ENCODE measurements at places on chromosomes 5 and 9.

GRCh38 chr5:139897342-139897741, 101.7 kb downstream of the PSD2 start:
- DNase-seq: no peak

DNA sequence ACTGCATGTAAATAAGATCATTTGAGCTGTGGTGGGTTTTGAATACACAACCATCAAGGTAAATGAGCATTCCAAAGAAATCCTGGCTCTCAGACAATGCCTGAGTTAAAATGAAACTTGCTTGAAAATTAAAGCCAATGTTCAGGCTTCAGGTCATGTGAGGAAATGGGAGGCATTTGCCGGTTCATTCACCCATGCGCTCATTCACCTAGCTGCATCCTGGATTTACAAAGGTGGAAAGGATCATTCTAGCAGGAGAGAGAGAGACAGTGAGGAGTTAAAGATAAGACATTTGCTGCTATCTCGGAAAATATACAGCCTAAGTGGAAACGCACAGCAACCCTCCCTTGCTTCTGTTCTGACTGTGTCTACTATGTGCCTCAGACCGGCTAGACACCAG, 143.8 kb upstream of the KLF4 start:
- no peak for DNase-seq

- no peak for DNase-seq
These were observed 568.5 kb upstream of the RIOK2 start for GRCh38 chr5:97751540-97751939.

GRCh38 chr5:174759091-174759490, 34.7 kb downstream of the MSX2 start:
- no peak for DNase-seq

DNA sequence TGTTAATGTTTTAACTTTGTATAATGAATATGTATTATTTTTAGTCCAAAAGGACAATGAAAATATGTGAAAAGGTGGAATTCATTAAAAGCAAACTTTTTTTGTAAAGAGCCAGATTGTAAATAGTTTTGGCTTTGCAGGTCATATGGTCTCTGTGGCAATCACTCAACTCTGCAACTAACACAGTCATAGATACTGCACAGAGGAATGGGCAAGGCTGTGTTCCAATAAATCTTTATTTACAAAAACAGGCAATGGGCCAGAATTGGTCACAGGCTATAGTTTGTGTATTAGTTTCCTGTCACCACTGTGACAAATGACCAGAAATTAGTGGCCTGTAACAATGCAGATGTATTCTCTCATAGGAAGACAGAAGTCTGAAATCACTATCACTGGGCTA, 125.4 kb upstream of the PTCH1 start:
- no peak for DNase-seq

DNA sequence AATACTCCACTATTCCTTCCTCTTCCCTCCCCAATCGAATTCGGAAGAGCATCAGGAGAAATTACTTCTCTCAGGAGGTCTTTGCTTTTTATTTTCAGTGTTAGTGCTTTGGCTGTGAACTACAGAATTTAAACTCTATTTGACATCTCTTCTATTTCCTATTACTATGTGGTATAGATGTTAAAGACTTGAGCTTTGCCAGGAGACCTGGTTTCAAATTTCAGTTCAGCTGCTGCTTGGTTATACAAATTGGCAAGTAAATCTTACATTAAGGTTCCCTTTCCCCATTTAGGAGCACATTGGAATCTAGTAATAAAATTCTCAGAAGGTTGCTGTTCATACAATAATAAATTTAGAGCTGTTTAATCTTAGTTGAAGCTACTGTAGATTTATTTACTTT, 13.1 kb downstream of the UHRF2 start:
- no peak for DNase-seq

- DNase-seq: no peak
These were observed 72.2 kb upstream of the BARHL1 start for GRCh38 chr9:132509928-132510874.

GRCh38 chr5:80382488-80382887, 25.4 kb upstream of the ZFYVE16 start:
- DNase-seq: no peak

DNA sequence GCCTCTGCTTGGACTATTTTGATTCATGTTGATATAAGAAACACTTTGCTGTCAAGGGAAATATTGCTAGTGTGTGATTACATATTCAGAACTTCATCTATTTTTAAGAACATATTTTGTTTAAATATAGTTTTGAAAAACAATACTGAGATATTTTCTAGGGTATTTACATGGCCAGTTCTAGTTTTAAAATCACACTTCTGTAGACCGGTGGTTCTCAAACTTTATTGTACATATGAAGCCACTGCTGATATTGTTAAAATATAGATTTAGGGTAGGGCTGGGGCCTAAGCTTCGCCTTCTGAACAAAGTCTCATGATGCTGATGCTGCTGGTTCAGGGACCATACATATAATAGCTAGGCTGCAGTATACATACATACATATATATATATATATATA, 1000.0 kb downstream of the PTPRD start:
- DNase-seq: no peak

DNA sequence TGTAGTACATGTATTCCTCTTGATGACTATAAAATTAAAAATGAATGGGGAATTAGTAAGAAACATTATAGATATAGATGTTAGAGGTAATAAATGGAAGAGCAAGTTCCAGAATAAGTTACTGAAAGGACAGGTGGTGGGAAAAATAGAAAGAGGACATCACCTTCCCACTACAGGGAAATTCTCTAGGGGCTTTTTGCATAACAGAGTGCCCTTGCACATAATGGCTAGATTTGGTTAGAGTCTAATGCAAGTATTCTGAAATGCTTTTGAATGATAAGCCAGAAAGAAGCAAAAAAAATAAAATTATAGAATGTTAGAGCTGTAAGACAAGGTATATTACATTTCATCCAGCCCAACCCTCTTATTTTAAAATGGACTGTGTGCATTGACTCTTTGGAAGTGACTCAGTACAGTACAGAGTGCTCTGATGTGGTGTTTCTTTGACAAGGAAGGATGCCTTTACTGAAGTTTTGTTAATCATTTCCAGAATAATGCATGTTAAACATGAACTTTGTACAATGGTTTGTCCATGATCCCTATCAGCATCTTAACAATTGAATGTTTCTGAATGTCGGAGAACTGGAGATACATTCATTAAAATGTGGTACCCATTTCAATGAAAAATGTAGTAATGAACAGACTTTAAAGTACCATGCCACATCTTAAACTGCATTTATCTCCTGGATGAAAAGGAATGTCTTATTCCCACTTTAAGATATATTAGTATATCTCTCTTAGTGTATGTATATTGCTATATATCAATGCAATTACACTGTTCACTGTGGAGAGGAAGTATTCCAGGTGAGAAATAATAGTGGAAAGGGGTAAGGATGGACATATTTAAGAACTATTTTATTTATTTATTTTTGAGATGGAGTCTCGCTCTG, 391.1 kb downstream of the ADGRV1 start:
- DNase-seq: no peak

DNA sequence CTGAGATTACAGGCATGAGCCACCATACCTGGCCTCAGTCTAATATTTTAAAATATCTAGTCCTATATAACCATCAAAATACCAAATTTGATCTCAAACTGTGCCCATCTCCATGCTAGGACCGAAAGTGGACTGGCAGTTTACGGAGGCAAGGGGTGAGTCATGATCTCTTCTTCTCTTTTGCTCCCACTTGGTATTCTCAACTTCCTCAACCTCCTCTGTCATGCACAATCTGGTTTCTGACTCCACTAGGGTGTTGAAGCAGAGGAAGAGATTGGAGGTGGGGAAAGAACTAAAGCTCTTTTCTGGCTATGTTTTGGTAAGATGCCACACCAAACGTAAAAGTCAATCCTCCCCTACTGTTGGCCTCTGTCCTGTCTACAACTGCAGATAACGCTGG, 55.9 kb upstream of the CEMIP2 start:
- DNase-seq: no peak

- no peak for DNase-seq
These were observed 24.9 kb downstream of the TCF7 start for GRCh38 chr5:134139377-134139851.

DNA sequence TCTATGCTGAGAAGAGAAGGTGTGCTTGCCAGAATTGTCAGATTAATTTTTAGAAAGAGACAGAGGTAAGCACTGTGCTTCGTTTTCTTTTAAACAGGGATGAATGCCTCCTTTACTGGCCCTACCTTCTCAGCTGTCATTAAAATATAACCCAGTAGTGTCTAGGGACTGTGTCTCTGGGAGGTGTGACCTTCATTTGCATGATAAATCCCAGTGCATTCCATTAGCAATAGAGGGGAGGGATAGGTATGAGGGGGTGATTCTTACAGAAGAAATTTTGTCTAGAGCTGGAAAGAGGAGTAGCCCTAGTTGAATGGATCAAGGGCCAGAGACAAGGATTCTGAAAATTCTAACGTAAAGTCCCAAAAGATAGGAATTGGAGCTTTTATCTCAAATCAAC, 351.5 kb downstream of the BNC2 start:
- DNase-seq: no peak

DNA sequence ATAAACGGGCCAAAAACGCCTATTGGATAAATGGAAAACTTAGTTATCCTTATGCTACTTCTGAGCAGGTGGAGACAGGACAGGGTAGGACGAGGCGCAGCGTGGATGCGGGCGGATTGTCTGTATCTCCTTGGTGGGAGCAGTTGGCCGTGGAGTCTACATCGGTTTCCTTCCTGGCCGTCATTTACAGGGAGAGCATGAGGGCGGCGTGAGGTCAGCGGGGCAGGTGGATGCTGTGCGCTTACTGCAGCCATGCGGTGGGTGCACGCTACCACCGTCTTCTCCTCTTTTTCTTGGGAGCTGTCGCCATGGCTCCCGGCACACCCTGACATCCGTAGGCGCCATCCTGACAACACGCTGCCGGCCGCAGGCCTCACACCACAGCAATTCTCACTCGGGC, 121.3 kb downstream of the ADAMTS2 start:
- no peak for DNase-seq

DNA sequence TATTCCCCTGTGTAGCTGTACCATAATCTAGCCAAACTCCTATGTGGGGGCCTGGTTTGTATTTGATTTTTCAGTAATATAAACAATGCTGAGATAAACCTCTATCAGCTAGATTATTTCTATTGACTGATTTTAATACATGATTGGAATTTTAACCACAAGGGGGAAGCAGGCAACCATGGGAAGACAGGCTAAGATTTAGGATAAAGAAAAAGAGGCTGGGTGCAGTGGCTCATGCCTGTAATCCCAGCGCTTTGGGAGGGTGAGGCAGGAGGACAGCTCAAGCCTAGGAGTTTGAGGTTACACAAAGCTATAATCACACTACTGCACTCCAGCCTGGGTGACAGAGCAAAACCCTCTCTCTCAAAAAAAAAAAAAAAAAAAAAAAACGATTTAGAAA, 18.1 kb upstream of the GPX3 start:
- no peak for DNase-seq

- no peak for DNase-seq
These were observed 11.3 kb downstream of the TMEM250 start for GRCh38 chr9:136107155-136107952.

DNA sequence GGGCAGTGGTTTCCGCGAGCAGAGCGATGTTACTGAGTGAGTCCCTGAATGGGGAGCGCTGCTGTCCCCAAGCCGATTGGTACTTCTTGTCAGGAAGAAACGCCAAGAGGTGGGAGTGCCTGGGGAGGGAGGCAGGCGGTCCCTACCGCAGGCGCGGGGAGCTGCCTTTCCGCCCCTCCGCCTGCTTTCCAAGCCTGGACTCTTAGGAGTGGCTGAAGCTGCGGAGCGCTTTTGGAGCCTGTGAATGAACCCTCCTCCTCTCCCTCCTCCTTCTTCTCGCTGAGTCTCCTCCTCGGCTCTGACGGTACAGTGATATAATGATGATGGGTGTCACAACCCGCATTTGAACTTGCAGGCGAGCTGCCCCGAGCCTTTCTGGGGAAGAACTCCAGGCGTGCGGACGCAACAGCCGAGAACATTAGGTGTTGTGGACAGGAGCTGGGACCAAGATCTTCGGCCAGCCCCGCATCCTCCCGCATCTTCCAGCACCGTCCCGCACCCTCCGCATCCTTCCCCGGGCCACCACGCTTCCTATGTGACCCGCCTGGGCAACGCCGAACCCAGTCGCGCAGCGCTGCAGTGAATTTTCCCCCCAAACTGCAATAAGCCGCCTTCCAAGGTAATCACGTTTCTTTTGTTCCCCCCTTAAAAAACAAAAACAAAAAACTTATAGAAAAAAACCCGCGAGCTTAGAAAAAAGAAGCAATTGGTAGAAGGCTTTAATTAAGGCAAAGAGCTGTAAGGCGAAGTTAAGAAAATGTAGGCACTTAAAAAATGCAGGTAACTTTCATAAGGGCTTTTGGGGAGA, at the start of gene VCAN:
Gene VCAN (plus strand): TSS at position 340 of the 808 bp plus-strand sequence. CDS start 11,775 bp downstream, outside the sequence.
- peak; percentile 72 for DNase-seq

- DNase-seq: no peak
These were observed 23.0 kb upstream of the ZNF366 start for GRCh38 chr5:72530196-72530595.

- DNase-seq: no peak
These were observed 348.3 kb upstream of the TUSC1 start for GRCh38 chr9:26026423-26027100.

DNA sequence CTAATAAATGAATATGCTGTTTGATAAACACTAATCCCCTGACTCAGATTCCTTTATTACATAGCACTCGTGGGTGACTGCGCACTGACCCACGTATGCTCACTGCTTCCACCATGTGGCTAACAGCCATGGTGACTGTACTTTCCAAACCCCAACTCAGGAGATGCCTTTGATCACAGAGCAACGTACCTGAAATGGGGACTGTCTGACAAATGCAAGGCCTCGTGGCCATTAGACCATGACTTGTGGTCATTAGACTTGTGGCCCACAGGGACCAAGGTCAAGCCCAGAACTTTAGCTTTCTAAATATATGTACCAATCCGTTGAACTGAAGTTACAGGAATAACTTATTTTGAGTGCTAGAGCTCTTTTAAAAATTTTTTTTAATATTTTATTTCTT, 46.6 kb downstream of the CYFIP2 start:
- peak; percentile 82 for DNase-seq

- DNase-seq: no peak
These were observed 75.3 kb downstream of the MED27 start for GRCh38 chr9:132004323-132004722.

- DNase-seq: no peak
These were observed 38.9 kb upstream of the FAM174A start for GRCh38 chr5:100496296-100496695.

DNA sequence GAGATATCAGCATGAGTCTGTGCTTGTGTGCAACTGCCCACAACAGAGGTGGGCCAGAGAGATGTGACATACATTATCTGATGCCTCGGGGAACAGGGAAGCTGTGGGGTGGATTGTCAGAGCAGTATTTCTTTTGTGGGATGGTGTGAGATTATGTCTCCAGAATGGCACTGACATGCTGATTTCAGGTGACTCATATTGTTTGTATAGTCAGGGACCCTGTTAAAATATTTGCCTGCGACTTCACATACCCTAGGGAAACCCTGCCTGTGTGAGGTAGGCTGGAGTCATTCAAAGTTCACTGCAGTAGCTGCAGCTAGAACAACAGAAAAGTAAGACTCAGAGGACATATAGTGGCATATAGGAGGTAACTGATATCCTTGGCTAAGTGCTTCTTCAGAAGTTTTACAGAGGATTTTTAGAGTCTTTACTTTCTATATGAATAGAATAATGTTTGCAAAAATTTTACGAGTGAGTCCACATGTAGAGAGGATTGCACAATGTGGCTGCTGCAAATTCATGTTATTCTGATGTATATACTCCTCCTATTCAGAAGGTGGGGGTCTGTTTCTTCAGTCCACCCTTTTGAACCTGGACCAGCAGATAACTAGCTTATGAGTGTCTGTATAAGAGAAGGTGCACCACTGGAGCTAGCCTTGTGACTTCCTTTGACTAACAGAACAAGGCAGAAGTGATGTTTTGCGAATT, 89.3 kb downstream of the MACIR start:
- DNase-seq: no peak
